Fibroblast of upper back skin (primary cell): ENCODE measurements at places on chromosomes 1 and 21.

DNA sequence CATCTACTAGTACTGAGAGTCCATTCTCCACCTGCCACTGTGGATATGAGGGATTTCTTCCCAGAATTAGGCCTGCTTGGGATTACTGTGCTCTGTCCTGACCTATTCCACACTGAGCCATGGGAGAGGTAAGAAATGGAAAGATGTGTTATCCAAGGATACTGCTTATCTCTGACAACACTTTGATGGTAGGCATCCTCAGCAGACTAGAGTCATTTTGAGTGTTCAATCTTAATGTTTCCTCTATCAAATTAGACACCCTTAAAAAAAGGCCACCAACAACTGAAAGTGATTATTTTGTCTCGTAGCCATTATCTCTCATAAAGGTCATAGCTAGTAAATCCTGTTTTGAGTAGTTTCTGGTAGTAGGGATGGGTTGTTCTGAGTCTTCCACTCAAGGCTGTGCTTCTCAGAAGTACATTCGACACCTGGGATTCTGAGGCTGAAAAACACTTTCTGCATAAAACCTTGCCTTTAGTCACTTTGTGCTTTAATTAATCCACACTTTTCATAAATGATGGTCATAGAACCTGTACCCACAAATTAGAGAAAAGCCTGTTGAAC, 8.8 kb downstream of the ATPAF1 start:
- no peak for DNase-seq

GRCh38 chr1:56816909-56817308, 2.3 kb downstream of the FYB2 start:
- no peak for DNase-seq

GRCh38 chr1:25134801-25135461, 97.4 kb downstream of the SYF2 start:
- no peak for DNase-seq

- no peak for DNase-seq
Measured at GRCh38 chr1:41355761-41356160, 5.5 kb upstream of the FOXO6 start.

GRCh38 chr1:209648931-209649776, 3.1 kb downstream of the LAMB3 start:
- peak; percentile 88 for DNase-seq

- no peak for DNase-seq
Measured at GRCh38 chr1:63073309-63074306, 248.8 kb upstream of the FOXD3 start.

DNA sequence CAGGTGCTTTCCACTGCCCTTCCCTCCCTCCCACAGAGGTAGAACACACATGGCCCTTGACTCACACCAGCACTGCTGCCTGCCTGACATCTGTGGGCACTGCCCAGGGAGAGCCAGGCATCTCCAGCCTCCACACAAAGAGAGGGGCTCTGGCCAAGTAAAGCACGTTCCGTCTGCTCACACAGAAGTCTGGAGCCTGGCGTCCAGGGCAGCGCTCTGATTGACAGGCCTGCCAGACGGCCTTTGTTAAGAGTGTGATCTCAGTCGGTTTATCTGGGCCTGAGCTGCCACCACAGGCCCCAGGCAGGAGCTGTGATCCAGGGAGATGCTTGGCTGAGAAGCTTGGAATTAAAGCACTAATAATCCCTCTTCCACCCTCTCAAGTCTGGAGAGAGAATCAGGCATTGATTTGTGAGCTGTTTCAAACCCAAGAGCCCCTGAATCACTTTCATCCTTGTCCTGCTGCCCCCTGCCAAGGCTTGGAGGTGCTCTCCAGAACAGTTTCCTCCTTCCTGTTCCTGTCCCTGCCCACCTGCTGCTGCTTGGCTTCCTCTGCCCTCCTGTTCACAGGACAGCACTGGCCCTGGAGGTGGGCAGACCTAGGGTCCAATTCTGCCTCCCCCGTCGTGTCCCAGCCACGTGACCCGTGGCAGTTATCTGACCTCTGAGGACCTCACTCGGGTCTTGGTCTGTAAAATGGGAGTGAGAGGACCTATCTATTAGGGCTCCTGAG, 3.7 kb downstream of the DMRTB1 start:
- DNase-seq = no peak

DNA sequence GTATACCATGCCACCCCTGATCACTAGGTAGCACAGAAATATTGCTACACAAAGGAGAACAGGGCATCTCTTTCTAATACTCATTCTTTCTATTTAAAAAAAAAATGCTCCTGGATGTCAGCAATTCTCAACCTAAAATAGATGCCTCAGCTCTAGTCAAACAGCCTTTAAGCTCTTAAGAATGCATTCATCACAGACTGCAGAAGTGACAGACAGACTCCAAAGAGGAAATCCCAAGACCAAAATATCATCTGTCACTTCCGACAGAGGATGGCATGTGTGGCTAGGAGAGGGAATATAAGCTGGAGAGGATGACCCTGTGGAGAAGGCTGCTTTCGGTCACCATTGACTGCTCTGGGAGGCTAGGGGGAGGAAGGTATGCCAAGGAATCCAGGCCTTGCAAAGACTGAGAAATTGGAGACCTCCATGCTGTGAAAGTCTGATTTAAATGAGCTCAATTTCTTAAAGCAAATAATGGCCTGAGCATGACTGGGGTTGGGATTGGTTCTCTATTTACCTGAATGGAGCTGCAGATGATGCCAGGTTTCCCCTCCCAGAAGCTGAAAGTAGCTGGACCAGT, 277.4 kb downstream of the BRINP2 start:
- DNase-seq = no peak

DNA sequence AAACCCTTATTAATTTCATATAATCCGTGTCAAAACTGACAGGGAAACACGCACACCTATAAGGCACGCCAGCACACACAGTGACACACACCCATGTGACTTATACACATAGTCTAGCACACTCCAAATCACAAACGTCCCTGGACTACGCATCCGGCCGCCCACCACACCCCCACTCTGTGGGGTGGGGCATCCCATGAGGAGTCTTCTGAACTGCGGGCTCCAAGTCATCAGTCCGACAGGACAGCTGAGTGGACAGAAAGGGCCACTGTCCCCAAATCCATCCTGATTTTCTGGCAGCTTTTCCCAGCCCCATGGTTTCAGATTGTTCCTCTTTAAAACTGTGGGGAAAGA, 829 bp downstream of the PEA15 start:
- DNase-seq = peak; percentile 56

- DNase-seq = peak; percentile 50
Measured at GRCh38 chr1:23102289-23102688, 66.4 kb downstream of the LUZP1 start.

DNA sequence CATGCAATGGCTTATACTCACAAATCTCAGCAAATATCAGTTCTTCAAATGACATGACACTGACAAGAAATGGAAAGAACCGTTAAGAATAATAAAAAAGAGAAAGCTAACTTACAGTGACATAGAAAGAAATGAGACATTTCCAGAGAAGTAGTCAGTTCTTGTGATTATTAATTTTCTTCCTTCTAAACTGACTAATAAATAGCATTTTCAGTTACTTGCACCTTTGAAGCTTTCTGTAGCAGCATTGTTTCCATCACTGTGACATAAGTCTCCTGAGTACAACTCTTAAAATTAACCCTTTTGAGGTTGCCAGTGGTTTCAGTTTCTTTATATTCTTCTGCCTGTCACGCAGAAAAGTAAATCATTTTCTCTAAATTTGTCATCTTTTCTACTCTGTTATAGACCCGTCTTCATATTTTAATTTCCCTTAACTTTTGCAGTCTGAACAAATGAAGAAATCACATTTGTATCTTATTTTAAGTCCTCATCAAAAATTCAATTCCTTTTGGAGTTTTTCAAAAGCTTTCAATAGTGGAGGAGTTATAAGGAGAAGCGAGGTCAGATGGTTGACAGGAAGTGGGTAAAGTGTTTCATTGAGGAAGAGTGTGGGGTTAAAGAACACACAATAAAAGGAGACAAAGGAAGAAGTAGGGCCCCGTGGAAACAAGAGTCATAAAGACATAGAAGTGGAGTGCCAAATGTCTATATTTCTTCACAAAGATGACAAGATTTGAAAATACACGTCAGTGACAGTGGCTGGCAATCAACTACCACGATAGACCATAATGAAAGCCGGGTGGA, 57.9 kb upstream of the S1PR1 start:
- no peak for DNase-seq

DNA sequence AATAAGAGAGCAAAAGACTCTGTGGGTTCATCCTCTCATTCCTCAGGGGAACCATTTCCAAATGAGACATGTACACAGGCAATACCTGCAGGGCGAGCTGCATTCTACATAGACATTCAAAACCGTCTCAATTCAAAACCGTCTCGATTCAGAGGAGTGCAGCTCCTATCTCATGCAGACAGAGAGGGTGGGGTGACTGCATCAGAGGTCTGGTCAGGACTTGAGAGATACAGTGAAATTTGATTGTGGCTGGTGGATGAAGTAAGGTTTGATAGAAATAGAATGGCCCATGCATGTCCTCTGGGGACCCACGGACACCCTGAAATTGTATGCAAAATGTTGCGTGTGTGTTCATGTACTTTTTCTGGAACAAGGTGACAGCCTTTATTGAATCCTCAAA, 27.3 kb downstream of the TEX35 start:
- no peak for DNase-seq

DNA sequence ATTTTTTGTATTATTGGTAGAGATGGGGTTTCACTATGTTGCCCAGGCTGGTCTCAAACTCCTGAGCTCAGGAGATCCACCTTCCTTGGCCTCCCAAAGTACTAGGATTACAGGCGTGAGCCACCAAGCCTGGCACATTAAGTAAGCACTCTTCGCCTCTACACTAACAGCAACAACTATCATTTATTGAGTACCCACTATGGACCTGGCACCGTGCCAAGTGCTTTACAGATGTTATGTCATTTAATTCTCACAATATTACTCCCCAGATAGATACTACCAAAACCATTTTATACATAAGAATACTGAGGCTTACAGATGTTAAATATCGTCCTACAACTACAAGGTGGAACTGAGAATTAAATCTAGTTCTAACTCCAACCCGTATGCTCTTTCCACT, 50.1 kb downstream of the TUT4 start:
- no peak for DNase-seq

GRCh38 chr21:46194374-46195334, 10.4 kb upstream of the SPATC1L start:
- DNase-seq = no peak

GRCh38 chr1:221411283-221411682, 330.6 kb downstream of the DUSP10 start:
- DNase-seq = no peak

GRCh38 chr1:114108751-114109255, 44.9 kb downstream of the SYT6 start:
- DNase-seq = peak; percentile 89

DNA sequence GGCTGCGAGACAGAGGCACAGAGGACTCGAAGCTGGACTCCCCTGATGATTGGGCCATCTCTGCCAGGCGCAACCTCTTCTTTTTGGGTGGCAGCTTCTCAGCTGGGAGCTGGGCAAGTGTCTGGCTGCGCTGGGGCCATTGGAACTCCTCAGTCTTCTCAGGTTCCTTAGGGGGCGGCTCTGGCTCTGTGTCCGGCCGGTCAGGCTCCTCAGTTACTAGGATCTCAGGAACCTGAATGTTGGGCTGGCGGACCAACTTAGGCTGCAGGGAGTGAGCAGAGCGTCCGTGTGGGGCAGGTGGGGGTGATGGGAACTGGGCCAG, 97.5 kb upstream of the EDN2 start:
- DNase-seq = no peak

DNA sequence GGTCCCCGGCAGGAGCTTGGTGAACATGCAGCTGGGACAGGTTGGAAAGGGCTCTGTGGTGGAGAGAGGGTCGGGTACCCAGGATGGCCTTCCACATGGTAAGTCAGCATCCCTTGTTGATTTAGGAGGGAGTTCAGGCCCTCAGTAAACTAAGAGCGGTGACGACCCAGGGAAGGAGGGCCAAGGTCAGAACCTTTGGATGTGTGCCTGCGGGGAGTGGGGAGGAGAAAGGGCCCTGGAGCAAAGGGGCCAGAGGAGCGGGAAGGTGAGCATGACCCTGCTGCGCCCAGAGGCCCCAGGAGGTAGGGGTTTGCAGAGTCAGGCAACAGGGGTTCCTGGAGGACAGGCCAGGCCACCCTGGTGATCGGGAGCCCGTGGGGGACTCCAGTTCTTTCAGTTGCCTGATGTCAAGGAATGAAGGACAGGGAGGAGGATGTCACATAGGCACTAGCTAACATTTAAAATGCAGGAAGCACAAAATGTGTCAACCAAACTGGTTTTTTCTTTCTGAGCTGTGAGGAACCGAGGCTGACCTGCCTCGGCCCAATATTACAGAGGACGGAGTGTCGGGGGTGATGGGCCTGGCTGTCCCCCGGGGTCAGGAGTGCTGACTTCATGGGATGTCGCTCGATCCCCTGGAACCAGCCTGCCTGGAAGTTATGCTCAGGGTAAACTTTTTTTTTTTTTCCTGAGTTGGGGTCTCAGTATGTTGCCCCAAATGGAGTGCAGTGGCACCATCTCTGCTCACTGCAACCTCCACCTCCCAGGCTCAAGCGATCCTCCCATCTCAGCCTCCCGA, 117.4 kb upstream of the SLC45A1 start:
- no peak for DNase-seq

GRCh38 chr1:16296643-16297042, 55.6 kb downstream of the FBXO42 start:
- DNase-seq = no peak

- DNase-seq = peak; percentile 83
Measured at GRCh38 chr1:7810395-7810794, 26.3 kb downstream of the PER3 start.
